ENCODE measurements at places on chromosomes 7 and 10.
A peak's percentile ranks its signal among the peaks of the same experiment; 100 is the strongest.

DNA sequence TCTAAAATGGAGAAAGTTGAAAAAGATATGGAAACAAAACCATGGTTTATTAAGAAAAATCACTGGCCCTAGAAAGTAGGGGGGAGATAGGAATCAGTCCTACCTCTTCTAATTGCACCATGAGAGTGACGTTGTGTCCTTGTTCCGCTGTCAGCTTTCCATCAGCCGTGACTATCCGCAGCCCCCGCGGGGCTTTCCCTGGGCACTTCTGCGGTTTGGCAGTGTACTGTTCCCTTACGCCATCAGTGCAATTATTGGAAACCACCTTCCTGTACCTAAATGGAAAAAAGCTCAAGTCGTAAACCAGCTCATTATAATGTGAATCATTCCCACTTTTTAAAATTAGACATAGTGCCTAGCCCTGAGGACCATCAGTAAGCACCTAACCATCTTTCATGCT, 512.2 kb downstream of the SORCS1 start:
- DNase-seq: no peak

GRCh38 chr10:98273057-98273850, 5.3 kb upstream of the LOXL4 start:
- no peak for DNase-seq

GRCh38 chr10:30493609-30494530, 59.9 kb downstream of the MAP3K8 start:
- no peak for DNase-seq

- no peak for DNase-seq
Observed at GRCh38 chr7:17030559-17030958, 148.8 kb upstream of the AGR3 start.

DNA sequence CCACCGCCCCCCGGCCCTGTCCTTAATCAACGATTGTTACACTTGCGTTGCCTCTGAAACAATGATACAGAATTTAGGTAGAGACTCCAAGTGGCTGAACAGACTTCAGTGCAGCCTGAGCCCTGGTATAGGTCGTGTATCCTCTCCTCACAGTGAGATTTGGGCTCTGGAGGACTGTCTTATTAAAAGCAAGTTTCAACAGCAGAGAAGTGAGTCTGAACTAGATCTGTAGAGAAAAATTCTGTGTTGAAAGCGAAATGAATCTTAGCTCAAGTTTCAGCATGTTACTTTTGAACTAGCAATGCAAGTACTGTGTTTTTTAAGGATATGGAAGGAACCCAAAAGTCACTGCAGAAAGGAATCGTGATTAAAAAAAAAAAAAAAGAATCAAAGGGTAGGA, 103.1 kb downstream of the HOXA1 start:
- no peak for DNase-seq

DNA sequence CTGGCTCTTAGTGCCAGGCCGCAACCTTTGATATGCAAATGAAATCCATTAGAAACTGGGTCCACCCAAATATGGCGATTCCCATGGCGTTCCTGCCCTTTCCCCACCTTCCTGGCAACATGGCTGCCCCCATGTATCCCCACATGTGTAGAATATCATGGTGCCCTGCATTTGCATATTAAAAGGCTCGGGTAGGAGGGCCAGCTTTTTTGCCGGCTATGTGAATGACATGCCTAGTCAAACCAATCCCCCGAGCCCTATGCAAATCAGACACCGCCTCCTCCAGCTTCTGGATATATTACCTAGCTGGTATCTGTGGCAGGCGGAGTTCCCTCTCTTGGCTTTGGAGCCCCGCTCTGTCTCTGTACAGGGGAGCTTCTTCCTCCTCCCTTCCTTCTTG, 18.3 kb downstream of the MMS19 start:
- no peak for DNase-seq

DNA sequence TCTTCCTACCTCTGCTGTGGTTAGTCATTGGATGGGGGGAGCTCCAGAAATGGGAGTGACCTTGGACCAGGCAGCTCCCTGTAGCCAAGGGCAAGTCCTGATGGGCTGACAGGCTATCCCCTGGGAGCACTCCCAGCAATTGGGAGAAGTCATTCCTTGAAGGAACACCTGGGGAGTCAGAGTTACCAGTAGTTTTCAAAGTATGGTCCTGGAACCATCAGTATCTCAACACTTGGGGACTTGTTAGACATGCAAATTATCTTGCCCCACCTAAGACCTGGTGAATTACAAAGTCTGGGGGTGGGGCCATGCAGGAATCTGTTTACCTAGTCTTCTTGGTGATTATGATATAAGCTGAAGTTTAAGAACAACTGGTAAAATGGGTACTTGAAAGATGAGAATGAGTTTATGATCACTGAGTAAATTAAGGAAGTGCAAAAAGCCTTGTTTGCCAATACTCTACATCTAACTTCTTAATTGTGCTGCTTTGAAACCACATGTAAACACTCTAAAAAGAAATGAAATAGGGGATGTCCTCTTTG, 287.3 kb upstream of the LRRN3 start:
- no peak for DNase-seq

DNA sequence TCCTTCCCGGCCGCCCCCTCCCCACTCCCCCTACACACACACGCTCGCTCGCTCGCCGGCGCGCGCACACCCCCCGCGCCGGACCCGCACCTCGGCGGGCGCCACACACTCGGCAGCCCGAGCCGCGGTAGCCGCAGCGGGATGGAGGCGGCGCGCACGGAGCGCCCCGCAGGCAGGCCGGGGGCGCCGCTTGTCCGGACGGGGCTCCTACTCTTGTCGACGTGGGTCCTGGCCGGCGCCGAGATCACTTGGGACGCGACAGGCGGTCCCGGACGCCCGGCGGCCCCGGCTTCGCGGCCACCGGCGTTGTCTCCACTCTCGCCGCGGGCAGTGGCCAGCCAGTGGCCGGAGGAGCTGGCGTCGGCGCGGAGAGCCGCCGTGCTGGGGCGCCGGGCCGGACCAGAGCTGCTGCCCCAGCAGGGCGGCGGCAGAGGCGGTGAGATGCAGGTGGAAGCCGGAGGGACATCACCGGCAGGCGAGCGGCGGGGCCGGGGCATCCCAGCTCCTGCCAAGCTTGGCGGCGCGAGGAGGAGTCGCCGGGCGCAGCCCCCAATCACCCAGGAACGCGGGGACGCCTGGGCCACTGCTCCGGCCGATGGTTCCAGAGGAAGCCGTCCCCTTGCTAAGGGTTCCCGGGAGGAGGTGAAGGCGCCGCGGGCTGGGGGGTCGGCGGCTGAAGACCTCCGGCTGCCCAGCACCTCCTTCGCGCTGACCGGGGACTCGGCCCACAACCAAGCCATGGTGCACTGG, at the start of gene SORCS3:
TSS of gene SORCS3 (plus strand) at position 104 of the 750 bp plus-strand sequence.
- DNase-seq: no peak

GRCh38 chr10:47323636-47324296, 1.5 kb downstream of the GDF2 start:
- no peak for DNase-seq

DNA sequence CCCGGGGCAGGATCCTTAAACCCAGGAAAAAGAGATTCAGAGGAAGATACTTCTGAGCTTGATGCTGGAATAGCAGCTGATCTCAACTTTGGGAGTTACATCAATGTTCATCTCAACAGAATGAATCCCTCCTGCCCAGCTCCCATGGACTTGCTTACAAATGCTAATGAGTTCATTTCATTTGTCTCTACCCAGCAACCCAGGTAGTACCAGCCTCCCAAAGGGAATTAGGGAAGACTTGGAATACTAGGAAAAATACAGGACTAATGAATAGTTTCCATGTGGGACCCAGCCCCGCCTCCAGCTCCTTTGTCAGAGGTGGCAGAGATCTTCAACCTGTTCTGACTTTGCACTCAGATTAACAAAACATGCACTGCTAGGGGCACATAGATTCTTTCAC, 22.1 kb upstream of the TCF7L2 start:
- no peak for DNase-seq

GRCh38 chr10:56109454-56109853, 251.6 kb downstream of the ZWINT start:
- no peak for DNase-seq

DNA sequence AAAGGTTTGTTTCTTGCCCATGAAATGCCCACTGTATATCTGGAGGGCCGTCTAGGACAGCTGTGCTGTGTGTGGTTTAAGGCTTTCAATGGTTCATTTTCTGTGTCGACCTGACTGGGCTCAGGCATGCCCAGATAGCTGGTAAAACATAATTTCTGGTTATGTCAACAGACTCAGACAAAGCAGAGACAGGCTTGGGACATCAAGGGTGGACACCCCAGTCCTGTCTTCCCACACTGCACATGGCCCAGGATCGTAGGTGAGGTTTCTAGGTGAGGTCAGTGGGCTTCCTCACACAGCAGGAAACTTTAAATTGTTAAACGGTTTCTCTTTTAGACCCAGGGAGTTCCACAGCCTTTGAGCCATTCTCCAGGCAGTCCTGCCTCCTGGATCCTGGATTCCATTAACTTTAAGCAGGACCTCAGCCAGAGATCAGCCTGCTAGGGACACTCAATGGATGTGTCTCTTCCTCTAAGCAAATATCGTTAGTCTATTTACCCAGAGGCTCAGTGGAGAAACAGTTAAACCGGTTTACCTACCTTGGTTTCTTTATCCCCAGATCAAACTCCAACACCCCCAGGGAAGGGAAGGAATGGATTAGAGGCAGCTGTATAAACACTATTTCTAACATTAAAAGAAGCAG, 66.4 kb downstream of the ST8SIA6 start:
- DNase-seq: peak; percentile 25

Data from HuH-7.5 (cell line).